ENCODE measurements at places on chromosomes 5 and 9.

GRCh38 chr5:14186059-14186830 is 43.1 kb downstream of the TRIO start:
- DNase-seq, result no peak

GRCh38 chr9:13033959-13034693 is 245.4 kb downstream of the MPDZ start:
- peak; percentile 45 for DNase-seq

GRCh38 chr9:113966394-113966793 is 90.3 kb downstream of the ZNF618 start:
- peak; percentile 27 for DNase-seq

GRCh38 chr5:159811712-159812111 is 104.6 kb upstream of the ADRA1B start:
- DNase-seq, result no peak
